Activated CD4-positive, CD25-positive, alpha-beta regulatory T cell treated with anti-CD3 and anti-CD28 coated beads, Interleukin-2, amount 50 U/mL, for 72 hours (primary cell): ENCODE measurements at places on chromosomes 2 and 18.
A peak's percentile ranks its signal among the peaks of the same experiment; 100 is the strongest.

DNA sequence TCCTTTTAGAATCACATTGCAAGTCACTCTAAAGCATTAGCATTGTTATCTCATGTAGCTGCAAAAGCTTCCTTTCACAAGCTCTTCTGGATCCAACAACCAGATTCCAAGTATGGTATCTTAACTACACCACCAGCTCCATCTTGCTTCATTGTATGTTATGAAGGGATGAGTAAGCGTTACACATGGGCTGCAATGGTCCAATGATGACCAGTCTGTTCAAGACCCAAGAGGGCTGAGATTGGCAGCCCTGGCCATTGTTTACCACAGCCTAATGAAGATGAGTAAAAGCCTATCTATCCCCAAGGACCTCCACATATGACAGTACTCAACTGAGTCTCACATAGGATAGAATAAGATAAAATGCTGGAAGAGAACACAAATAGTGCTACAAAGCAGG is 6.3 kb downstream of the CFLAR start:
- DNase-seq, result no peak

- DNase-seq, result no peak
Observed at GRCh38 chr2:215657844-215658243, 222.0 kb upstream of the FN1 start.

DNA sequence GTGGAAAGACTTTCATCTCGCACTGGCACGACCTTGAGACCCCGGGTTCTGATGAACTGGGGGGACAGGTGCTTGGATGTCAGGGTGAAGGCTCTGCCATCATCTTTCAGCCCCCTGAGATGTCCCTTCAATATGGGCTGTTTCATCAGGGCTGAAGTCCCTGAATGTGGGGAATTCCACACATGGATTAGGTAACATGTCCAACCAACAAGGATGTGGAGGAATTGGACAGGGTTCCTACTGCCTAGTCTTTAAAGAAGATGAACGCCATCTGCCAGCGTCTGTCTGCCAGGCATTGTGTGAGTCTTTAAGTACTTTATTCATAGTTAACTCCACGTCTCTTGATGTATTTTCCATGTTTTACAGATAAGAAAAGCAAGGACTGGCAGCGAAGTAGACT is 5.9 kb upstream of the GRHL1 start:
- DNase-seq, result no peak

DNA sequence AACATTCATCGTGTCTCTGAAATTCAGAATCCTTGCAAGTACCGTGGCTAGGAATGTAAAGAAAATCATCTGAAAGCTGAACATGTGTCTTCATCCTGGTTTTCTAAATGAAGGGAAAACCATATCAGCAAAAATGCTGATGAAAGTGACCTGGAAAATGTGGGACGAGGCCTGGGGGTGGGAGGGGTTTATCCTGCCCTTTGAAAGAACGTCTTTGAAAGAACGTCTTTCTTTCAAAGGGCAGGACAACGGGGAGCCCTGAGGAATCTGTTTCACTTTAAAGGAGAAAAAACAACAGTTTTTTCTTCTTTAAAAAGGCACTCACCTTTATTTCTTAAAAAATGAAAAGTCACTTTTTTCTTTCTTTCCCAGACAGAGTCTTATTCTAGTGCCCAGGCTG is 185.2 kb downstream of the ALPK2 start:
- no peak for DNase-seq

DNA sequence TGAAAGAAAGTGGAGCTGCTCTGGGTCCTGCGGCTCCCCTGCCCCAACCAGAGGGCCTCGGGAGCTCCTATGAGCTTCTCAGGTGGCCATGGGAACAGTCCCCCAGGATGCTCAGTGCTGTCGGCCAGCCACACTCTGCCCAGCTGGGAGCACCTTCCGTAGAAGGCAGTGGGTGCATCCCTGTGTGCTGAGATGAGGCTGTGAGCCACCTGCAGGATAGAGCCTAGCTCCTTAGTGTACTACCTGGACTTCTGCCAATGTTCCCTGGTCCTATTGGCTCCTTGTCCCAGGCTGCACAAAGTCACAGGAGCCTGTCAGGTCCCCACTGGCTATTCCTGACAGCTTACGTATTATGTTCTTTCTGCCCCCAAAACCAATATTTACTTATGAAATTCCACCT is 16.1 kb downstream of the PRELID3A start:
- no peak for DNase-seq

GRCh38 chr2:182088681-182089320 is 103.1 kb downstream of the PPP1R1C start:
- DNase-seq, result no peak

DNA sequence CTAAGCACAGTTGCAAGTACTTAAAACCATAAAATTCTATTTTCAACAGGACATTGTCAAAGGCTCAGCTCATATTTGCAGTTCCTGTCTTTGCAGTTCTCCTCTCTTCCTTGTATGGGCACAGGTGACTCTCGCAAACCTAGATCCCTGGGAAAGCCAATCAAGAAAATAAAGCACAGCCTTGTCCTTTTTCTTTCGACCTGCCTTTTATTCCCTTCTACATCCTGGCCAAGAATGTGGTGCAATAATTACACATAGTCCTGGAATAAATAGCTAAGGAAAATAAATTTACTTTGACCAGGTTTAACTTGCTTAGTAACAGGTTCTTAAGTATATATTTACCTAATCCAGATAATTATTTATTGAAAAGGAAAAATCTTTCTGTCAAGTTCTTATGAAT is 20.2 kb downstream of the ATG16L1 start:
- no peak for DNase-seq

DNA sequence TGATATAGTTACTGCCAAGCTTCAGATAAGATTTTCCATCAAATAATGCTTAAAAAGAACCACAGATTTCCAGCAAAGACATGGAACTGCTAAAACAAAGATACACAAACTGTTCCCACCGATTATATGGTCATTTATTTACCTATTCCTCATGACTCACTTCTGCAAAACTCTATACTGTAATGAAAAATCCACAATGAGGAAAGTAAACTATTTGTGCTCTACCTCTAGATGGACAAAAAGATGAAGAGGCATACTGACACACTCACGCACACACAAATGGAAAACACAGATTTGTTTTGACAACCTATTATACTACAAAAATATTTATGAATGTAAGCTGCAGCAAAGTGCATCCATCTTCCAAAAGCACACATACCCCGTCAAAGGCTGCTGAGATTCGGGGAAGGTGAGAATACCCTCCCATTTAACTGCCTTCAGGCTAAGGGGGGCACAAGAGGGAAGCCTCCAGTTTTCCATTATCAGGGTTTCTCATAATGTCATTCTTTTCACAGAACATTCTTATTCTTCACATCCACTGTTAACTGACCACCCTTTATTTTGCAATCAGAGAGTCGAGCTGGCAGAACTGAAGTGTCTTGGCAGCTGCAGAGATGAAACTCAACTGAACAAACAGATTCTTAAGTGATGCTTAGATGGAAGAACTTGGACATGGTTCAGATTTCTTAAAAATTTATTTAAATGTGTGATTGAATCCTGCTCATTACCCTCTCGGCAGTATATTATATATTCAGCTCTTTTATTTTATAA is 115.9 kb upstream of the TANK start:
- DNase-seq, result no peak

GRCh38 chr2:189580658-189581353 is at the start of gene SLC40A1:
Gene SLC40A1, minus strand, starts transcription at chr2:189580786. Its CDS starts 326 bp downstream, at chr2:189580460.
- peak; percentile 54 for DNase-seq

DNA sequence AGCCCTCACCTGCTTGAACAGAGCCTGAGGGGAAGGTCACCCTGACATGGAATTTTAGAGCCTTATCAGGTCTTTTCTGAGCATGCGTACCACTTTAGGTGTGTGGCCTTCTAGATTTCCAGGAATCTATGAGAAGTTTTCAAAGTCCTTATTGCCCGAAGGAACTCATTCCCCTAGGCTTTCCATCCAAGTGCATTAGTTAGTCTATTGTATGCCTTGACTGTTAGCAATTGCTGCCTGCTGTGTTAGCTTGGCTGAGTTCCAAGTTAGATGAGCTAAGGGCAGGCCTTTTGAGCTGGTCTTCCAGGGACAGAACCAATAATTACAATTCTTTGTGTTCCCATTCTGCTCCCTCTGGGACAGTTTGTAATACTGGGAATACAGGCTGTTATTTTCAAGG is 30.8 kb upstream of the PUM2 start:
- no peak for DNase-seq

GRCh38 chr2:61244694-61245093 is 82.7 kb downstream of the C2orf74 start:
- no peak for DNase-seq

DNA sequence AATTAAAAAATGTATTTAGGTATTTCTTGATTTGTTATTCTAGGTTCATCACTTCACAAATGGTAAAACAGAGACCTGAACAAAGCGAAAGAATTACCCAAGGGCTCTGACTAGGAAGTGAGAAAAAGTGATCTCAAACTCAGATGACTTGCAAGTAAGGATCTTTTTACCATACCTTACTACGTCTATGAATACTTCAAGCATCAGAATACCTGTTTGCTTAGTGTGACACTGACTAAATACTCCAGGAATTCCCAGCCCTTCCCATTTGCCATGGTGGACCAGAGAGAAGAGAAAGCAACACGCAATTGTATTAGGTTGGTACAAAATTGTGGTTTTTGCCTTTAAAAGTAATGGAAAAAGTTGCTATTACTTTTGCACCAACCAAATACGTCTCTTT is 35.8 kb upstream of the FIGN start:
- DNase-seq, result no peak

- no peak for DNase-seq
Observed at GRCh38 chr2:27019931-27020855, 12.6 kb upstream of the TMEM214 start.

GRCh38 chr2:47490406-47490805 is 87.5 kb downstream of the MSH2 start:
- DNase-seq, result no peak

- DNase-seq, result no peak
Observed at GRCh38 chr2:230323385-230324106, 3.4 kb upstream of the SP140L start.

DNA sequence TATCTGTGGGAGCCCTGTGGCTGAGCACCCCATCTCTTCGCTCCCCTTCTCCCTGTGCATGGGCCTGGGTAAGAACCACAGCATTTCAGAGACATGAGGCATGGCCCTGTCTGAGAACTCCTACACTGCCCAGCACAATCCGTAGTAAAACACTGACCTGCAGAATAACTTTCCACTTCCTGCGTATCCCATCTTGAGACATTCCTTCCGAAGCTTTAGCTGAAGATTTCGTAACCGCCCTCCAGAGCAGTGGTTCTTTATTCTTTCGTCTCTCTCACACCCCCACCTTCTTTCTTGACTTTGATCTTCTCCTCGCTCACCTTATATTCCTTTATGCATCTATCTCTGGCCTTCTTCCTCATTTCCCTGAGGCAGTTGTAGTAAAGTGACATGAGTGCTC is 381.1 kb downstream of the HRH4 start:
- DNase-seq, result no peak

DNA sequence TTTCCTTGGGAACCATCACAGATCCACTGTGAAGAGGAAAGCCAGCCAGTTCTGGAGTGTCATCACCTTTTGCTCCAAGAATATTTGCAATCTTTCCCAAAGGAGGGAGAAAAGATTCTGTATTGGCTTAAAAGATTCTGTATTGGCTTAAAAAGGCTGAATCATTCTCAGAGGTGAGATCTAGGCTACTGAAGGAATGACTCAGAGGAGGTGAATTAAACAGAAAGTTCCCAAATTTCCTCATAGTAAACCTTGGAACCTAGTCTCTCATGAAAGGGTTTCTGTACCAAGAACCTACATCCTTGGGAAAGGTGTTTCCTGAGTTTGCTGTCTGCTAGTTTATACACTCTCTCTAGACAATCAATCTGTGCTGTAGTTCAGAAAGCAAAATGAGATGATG is 34.1 kb upstream of the GRB14 start:
- DNase-seq, result no peak
